Mammary epithelial cell (primary cell): ENCODE measurements at places on chromosomes 5 and 9. TPM values are rescaled to one million over a fixed set of nuclear protein-coding genes. Genes with fewer than 3 reads are reported as not detected.

DNA sequence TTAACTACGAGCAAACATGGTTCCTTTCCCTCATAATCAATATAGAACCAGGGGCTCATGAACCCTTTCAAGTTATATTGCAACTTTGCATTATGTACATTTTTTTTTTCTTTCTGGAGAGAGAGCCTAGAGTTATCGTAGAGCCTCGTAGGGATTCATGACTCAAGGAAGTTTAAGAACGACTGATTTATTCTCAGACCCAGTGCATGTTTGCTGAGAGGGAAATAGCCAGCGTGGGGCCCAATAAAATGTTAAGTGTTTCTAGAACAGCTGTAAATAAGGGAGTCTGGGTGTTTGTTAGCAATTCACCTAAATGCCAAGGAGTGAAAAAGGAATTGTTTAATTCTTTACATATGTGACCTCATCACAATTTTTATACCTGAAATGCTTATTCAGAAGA lies 119.0 kb upstream of the KLF9 start:
- no peak for DNase-seq

DNA sequence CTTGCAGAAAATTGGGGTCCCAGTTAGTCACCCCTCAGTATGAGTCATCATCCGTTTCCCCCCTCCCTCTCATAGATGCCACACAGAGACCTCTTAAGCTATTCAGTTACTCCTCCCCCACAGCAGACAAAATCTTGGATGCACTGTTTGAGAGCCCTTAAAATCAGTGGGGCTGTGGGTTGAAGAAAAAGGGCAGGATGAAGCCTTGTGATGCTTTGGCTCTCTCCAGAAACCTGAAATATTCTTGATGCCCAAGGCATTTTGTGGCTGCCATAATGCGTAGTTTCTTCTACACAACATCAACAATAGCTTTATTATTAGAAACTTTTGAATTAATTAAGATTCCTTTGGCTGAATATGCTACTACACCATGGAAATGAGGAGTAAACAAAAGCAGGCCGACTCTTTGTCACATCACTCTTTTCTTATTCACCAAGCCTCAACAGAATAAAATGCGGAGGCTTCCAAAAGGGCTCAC lies 133.8 kb downstream of the MRPS30 start:
- no peak for DNase-seq

GRCh38 chr5:122985006-122985700 lies 51.4 kb downstream of the PPIC start:
- DNase-seq: no peak

GRCh38 chr5:168408561-168409305 lies 77.5 kb upstream of the RARS1 start:
- no peak for DNase-seq

DNA sequence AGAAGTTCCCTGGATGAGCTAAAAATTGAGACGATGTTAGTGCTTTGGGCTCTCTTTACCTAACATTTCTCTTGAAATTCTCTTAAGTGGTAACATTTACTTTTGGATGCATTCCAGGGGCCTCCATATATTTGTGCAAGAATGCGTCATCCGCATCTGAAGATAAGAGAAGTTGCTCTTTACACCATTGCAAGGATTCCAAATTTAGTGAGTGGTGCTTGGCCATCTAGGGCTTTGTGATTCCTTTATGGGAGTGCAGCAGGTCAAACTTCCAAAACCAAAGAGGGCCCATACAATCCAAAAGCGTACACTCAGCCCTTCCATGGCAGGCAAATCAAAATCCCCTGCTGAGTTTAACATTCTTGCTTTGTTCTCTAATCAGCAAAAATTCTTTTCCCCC lies 102.0 kb upstream of the DMAC1 start:
- DNase-seq: no peak

DNA sequence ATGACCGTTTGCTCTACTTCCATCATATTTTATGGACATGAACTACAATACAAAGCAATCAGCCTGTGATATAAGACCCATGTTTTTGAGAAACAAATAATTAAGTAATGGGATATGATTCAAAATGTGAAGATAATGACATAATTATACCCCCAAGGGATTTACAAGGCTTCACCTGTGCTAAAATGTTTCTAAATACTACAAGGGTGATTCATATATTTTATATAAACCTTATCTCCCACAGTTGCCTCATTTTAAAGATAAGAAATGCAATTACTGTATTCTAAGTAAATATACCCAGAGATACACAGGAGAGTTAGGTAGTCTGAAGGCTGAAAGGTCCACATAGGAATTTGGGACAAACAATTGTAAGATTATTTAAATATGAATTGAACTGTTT lies 662.0 kb upstream of the CHD1 start:
- no peak for DNase-seq

GRCh38 chr5:117475919-117476318 lies 901.3 kb upstream of the SEMA6A start:
- DNase-seq: no peak

- DNase-seq: no peak
These were observed 86.5 kb downstream of the MTRR start for GRCh38 chr5:7955476-7955875.

C5orf24 gene
- total RNA-seq: 33.1 and 44.1 TPM in 2 replicates

AK3 gene
- total RNA-seq: 33.5 and 36.5 TPM in 2 replicates

FAM163B gene
- not detected for total RNA-seq

GMCL2 gene
- not detected for total RNA-seq

IL5 gene
- not detected for total RNA-seq

DDX4 gene
- total RNA-seq: not detected
